ENCODE measurements at places on chromosomes 3 and 15. TPM values are rescaled to one million over a fixed set of nuclear protein-coding genes. Genes with fewer than 3 reads are reported as not detected.

The DLL4 gene
- 11.5 TPM for total RNA-seq

The GOLGA6L7 gene
- total RNA-seq = not detected

The PSMD6 gene
- 85.7 TPM for total RNA-seq

The CEMIP gene
- 0.46 TPM for total RNA-seq

The ARGFX gene
- not detected for total RNA-seq

The POTEB gene
- total RNA-seq = not detected

The WDR53 gene
- total RNA-seq = 8.4 TPM

The AADACL2 gene
- total RNA-seq = not detected

The ANKRD63 gene
- total RNA-seq = not detected

The PIERCE2 gene
- total RNA-seq = 3.2 TPM

The ITIH1 gene
- total RNA-seq = 0.35 TPM

The HTR3E gene
- not detected for total RNA-seq

The GOLGA8S gene
- 1.1 TPM for total RNA-seq

The GOLGA6D gene
- total RNA-seq = not detected

The TMCO5A gene
- not detected for total RNA-seq

The ZNF385D gene
- total RNA-seq = 12.5 TPM

The GRM2 gene
- total RNA-seq = 0.30 TPM

The LHFPL4 gene
- total RNA-seq = not detected

The POPDC2 gene
- total RNA-seq = 702 TPM

The CFAP100 gene
- not detected for total RNA-seq

The CYP1A2 gene
- total RNA-seq = not detected

The TMOD2 gene
- 8.3 TPM for total RNA-seq

The PYGO1 gene
- 3.1 TPM for total RNA-seq

The FGD5 gene
- 15.6 TPM for total RNA-seq

The SERPINI2 gene
- 0.46 TPM for total RNA-seq

The LTF gene
- 5.4 TPM for total RNA-seq

The SLC22A13 gene
- 0.22 TPM for total RNA-seq

The PARP15 gene
- 0.67 TPM for total RNA-seq

The MAP1A gene
- 182 TPM for total RNA-seq

The GABPB1 gene
- total RNA-seq = 12.0 TPM

The SYNPR gene
- 0.46 TPM for total RNA-seq

The ZNF80 gene
- total RNA-seq = not detected

Data from cardiac septum (tissue), 1 donor.